ENCODE measurements at places on chromosomes 2 and 18.

- no peak for DNase-seq
Measured at GRCh38 chr2:152558158-152558984, 158.9 kb downstream of the PRPF40A start.

DNA sequence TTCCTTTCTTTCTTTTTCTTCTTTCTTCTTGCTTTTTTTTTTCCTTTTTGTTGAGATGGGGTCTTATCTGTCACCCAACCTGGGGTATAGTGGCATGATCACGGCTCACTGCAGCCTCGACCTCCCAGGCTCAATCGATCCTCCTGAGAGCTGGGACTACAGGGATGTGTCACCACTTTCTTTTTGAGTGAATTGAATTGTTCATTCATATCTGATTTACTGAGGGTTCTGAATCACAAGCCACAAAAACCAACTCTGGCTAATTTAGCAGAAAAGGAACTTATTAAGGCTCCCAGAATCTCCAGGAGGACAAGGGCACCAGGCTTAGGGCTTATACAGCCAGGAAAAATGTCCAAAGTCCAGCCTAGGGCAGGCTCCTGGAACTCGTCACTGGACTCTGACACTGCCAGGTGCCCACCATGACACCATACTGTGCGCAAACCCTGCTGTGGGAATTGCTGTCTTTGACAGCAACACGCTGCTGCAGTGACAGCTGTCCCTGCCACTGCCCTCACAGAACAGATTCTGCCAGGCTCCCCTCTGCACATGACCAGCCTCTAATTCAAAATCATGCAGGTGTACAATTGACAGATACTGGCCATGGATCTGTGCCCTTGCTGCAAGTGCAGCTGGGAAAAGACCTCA, 42.9 kb upstream of the EML6 start:
- DNase-seq = no peak

DNA sequence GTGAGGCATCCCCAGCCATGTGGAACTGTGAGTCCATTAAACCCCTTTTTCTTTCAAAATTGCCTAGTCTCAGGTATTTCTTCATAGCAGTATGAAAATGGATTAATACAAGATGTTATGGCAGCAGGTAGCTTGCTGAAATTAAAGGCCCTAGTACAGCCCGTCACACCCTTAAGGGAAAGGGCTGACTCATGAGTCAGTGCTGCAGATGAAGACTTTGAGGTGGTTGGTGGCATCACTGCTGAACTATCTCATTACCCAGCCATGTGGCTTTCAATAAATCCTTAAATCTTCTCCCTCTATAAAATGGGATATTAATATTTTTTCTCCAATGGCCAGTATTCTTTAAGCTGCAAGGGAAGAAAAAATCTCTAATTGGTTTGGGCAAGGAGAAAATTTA, 226.1 kb upstream of the CCDC68 start:
- no peak for DNase-seq

GRCh38 chr2:42918671-42919318, 126.4 kb upstream of the HAAO start:
- DNase-seq = peak; percentile 46

DNA sequence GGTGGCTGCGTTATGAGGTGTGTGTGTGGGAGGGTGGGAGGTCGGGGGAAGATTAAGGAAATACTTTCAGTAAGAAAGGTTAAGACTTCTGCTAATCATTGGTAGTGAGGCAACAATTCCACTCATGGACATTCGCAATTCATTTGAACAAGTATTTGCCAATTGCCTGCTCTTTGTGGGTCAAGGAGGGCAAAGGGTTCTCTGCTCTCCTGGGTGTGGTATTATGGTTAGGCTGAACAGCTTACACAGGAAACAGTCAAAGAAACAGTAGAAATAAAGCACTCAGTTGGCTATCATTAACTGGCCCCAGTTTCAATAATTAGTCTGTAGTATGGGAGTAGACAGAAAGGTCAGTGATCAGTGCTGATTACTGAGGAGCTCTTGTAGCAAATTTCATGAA, 357.0 kb upstream of the FANCL start:
- DNase-seq = no peak

DNA sequence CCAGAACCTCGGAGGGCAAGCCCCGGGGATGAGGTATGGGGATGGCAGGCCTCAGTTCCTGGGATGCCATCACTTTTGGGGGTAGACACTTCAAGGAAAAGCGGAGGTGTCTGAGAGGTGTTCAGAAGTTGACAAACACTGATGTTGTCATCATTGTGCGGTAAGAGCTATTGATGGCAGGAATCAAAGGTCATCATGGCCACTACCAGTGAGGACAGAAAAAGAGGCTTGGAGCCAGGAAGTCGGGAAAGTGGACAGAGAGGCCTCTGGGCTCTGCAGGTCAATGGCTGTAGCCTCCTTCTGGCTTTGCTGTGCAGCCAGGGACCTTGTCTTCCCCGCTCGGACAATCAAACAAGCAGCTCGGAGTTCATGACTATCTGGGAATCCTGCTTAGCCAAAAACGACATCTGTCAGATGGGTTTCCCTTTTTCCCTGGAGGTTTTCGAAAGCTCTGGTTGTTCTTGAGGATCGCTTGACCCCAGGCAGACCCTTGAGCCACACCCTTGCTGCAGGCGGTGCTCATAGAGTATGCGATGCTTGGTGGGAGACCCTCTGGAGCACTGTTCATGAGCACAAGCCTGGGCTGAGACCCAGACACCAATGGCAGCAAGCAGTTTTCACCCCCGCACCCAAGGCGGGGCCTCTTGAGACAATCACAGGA, 19.4 kb downstream of the ACKR3 start:
- no peak for DNase-seq

DNA sequence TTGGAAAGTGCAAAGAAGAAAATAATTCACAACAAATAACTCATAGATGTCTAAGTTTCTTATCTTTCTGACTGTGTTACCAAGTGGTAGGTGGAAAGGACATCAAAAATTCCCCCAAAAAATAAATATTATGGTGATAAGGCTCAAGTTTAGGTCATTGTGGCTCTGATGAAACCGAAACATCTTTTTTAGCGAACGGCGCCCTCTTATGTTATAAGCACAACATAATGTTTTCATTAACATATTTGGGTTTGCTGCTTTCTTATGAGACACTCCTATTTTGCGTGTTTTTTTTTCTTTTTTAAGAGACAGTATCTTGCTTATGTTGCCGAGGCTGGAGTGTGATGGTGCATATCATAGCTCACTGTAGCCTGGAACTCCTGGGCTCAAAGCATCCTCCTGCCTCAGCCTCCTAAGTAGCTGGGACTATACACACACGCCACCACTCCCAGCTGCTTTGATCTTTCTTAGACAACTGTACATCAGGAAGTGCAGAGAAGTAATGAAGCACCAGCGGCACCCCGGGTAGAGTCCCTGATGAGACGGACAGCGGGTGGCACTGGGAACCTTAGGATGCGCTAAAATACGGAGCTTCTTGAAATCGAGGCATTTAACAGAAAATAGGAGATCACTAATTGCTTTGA, 38.5 kb upstream of the SLC35G4 start:
- DNase-seq = no peak

DNA sequence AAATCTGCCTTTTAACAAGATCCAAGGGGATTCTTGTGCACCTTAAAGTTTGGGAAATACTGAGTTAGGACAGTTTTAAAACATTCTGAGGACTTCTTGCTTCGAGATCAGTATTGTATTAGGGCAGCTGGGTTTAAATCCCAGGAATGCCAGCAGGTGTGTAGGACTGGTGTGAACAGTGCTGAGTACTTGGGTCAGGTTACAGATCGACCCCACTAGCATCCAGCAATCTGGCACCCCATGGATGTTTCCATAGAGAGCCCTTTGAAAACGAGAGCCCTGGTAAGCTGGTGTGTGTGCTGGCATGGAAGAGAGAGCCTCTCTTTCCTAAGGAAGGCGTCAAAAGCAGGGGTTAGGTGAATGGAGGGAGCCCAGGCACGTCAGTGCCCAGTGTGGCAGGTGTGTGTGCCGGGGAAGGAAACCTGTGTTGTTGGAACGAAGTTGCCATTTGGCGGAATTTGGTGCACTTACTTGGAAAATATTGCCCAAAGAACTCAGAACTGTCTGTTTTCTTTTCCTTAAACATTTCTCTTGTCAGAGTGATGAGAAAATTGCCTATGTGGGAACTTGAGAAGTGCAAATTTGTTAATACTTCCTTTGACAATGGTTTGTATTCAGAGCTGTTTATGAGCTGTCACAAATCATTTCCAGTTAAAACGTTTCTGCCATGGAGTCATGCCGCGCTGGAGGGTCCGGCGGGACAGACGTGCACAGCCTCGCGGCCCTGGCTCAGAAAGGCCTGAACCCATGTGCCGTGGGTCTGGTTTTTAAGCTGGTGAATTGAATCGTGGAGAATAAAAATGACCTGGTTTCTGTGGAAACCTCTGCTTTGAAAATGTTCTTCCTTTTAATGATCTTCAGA, 38.1 kb downstream of the LDLRAD4 start:
- DNase-seq = peak; percentile 40

GRCh38 chr2:169945515-169945914, 118.3 kb downstream of the UBR3 start:
- DNase-seq = no peak
